SK-MEL-5 (cell line): ENCODE measurements at places on chromosomes 3 and 15. TPM values are rescaled to one million over a fixed set of nuclear protein-coding genes. Genes with fewer than 3 reads are reported as not detected.

The ENTPD3 gene
- not detected in 2 replicates for total RNA-seq

The SYNPR gene
- not detected in 2 replicates for total RNA-seq

The SPINK8 gene
- total RNA-seq = not detected in 2 replicates

The FBXL2 gene
- 8.8 and 9.7 TPM in 2 replicates for total RNA-seq

The SLC15A2 gene
- total RNA-seq = 0.05 and 1.2 TPM in 2 replicates

The CSPG4 gene
- total RNA-seq = 11.8 and 13.7 TPM in 2 replicates

The CX3CR1 gene
- not detected in 2 replicates for total RNA-seq

The NMNAT3 gene
- total RNA-seq = 0.85 and 0.93 TPM in 2 replicates
